HS-27A (cell line): ENCODE measurements at places on chromosomes 11 and 22.

DNA sequence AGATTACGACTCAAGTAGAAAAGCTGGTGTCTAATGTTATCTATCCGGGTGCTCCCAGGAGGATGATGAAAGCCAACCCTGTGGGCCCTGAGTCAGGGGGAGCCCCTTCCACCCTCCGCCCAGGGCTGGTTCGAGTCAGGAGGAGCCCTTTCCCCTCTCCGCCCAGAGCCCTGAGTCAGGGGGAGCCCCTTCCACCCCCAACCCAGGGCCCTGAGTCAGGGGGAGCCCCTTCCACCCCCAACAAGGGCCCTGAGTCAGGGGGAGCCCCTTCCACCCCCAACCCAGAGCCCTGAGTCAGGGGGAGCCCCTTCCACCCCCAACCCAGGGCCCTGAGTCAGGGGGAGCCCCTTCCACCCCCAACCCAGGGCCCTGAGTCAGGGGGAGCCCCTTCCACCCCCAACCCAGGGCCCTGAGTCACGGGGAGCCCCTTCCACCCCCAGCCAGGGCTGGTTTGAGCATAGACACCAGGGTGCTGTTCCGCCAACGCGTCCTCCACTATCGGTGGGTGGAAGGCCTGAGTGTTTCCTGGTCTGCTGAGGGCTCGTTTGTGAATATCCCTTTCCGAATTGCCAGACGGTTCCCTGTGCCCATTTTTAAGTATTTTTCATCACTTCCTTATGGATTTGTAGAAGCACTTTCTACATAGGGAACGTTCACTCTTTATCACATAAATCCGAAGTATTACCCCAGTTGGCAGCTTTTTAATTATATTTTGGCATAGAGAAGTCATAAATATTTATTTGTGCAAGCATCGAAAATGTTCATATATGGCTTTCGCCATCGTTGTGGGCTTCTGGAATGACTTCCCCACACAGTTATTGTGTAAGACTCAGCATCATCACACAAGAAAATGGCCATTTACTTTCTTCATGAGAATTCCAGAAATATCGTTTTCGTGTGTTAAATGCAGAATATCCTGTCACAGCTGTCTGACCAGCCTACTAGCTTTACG, 380.6 kb downstream of the BRD1 start:
- no peak for DNase-seq

- DNase-seq = no peak
Observed at GRCh38 chr11:121930004-121930965, 185.7 kb downstream of the BLID start.

DNA sequence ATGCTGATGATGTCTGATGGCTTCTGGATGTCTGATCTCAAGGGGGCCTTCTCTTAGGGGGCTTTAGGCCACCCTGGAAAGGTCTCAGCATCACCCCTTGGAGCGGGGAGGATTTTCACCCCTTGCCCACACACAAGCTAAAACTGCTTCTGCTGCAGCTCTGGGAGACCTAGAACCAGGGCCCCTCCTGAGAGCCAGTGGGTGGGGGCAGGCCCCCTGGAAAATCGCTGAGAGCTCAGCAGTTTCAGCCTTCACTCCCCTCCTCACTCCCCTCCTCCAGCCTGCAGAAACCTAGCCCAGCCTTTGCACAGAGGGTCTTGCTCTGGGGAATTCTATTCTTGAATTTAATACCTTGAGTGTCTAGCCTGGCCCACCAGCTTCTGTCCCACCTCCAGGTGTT, 17.2 kb downstream of the CD6 start:
- no peak for DNase-seq

DNA sequence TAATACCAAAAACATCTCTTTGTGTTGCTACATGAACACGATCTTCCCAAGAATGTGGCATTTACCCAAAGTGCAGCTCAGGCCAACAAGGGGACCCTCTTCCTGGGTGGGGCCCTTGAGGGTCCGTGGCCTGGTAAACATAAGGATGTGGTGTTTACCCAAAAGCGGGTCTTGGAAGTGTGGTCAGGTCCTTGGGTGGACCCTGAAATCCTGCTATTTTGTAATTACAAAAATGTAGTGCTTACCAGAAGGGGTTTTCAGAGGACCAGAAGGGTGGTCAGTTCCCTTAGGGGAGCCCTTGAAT, 87.8 kb upstream of the PRDM11 start:
- no peak for DNase-seq

DNA sequence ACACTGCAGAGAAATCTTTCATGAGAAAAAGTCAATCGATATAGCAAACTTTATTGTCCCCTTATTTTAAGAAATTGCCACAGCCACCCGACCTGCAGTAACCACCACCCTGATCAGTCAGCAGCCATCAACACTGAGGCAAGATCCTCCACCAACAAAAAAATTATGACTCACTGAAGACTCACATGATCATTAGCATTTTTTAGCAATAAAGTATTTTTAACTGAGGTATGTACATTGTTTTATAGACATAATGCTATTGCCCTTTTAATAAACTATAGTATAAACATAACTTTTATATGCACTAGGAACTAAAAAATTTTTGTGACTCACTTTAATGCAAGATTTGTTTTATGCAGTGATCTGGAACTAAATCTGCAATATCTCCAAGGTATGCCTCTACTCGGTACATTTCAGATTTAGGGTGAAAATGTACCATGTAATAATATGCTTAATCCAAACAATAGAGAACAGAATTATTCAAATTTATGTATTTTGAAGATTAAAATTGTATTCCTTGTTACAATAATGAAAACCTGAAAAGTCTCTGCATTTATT, 79.2 kb upstream of the CEP126 start:
- DNase-seq = no peak

- peak; percentile 34 for DNase-seq
Observed at GRCh38 chr11:130798280-130798679, 118.0 kb downstream of the SNX19 start.
